ENCODE measurements at places on chromosomes 3 and 15. TPM values are rescaled to one million over a fixed set of nuclear protein-coding genes. Genes with fewer than 3 reads are reported as not detected.

The TNFAIP8L3 gene
- 6.6 TPM for polyA plus RNA-seq

The ACSBG1 gene
- polyA plus RNA-seq: 44.2 TPM

The DNAH1 gene
- polyA plus RNA-seq: 10.0 TPM

GRCh38 chr15:32837935-32838334 lies 120.1 kb downstream of the GREM1 start:
- no peak for DNase-seq

DNA sequence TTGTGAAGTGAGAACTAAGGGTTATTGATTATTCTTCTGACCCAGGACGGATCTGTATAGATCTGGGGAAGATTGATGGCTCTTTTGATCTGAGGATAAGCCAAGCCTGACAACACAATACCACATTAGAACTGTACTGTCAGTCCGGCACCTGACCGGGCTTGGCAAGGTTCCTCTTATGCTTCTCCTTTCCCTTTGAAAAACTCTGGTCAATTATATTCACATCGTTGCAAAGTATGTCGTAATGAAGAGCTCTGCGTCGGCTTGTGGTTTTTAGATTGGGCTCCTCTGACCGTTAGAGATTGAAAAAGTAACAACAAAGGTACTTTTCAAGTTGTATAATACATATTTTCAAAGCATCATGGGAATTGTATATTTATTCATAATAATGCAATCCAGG lies 389.8 kb downstream of the NR2F2 start:
- no peak for DNase-seq

DNA sequence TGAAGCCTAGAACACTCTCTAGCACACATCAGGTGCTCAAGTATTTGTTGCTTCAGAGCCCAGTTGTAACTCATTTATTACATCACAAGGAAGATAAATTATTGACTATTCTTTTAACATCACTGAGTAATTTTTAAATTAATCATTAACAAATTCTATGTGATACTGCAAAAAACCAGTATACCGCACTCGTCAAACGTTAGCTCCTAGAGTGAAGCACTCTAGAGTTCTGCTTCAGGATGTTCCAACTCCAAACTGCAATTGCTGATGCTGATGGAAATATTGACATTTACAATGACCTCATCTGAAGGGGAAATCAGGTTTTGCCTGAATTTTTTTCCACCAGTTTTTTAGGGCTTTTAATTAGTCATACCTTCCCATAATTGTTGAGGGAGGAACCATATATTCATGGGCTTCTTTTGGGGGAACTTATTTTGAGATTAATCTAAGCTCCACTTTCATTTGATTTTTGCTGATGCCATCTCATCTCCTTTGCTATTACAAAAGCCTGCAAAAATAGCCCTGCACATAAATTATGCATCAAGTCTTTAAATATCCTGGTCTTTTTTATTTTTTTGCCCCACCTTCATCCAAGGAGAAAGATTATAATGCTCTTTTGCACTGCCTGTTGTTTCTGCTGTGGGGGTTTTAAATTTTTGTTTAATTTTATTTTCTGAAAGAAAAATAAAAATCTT lies 123.0 kb upstream of the STAC start:
- no peak for DNase-seq

- DNase-seq: no peak
Observed at GRCh38 chr3:18853269-18853668, 295.0 kb upstream of the KCNH8 start.

DNA sequence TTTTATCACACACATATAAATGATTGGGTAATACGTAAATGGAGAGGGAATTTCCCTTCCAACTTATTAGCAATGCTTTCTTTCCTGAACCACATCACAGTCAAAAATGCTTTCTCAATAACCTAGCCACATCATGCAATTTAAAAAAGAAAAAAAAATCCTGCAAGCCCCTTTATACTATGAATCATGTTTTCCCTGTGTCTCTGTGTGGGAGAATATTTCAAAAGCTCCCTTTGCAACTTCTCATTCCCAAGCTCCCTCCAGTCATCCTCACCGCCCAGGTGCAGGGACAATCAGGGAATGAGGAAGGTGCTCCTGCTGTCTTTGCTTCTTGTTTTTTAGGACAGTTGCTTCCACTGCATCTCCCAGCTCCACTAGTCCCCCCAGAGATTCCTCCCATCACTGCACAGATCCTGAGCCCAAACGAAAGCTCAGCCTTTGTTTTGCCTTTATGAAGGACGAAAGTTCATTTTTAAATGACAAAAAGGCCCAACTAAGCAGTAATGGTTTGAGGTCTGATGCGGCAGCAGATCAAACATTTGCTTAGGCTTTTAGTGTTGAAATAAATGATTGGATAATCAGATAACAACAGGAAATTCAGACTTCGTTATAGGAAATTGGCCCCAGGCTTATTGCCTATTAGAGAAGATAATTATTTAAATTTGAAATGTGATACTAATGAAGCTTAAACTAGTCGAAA lies 47.8 kb upstream of the ADGRG7 start:
- DNase-seq: no peak

GRCh38 chr3:186782542-186783057 lies 777 bp upstream of the EIF4A2 start:
- no peak for DNase-seq

Data from spinal cord (tissue), 10 donors.